NCI-H524 treated with DMSO at 0.1 percent for 48 hours (cell line): ENCODE measurements at places on chromosomes 2 and 18.

DNA sequence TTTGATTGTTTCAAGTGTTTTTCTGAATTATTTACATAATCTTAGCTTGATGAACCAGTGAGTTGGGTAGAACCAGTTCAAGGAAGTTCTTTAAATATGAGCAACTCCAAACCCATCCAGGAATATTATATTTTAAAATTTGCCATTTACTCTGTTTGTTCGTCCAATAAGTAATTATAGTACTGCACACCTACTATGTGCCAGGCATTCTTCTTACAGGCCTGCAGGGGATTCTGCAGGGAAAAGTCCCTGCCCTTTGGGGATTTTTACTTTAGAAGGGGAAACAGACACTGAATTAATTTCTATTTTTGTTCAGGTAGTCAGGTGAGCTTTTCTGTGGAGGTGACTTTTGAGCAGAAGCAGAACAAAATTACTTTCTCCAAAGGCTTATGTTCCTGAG is 146.9 kb downstream of the DOCK10 start:
- no peak for DNase-seq

DNA sequence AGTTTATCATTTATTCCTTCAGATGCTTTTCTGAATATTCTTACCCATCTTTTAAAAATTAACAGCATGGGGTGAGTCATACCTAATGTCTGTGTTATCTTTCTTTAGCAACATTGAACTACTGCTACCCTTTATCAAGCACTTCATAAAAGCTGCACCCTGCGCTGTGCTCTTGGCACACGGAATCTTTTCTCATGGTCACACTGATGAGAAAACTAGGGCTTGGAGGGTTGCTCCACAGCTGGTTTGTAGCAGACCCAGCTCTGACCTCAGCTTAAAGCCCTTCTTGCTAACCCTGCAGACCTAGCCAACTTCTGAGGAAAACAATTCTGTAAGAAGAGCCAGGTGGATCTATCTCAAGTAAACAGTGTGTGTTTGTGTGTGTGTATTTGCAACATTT is 106.3 kb downstream of the RNF144A start:
- no peak for DNase-seq

GRCh38 chr2:27126252-27126710 is 2.7 kb downstream of the ABHD1 start:
- no peak for DNase-seq

GRCh38 chr2:238696786-238697185 is 151.1 kb upstream of the TWIST2 start:
- DNase-seq: no peak

- no peak for DNase-seq
Measured at GRCh38 chr18:75730249-75730648, 302.7 kb upstream of the SMIM21 start.

- DNase-seq: no peak
Measured at GRCh38 chr18:38007026-38007425, 441.4 kb upstream of the CELF4 start.

- no peak for DNase-seq
Measured at GRCh38 chr18:63299837-63300745, 19.5 kb downstream of the BCL2 start.

DNA sequence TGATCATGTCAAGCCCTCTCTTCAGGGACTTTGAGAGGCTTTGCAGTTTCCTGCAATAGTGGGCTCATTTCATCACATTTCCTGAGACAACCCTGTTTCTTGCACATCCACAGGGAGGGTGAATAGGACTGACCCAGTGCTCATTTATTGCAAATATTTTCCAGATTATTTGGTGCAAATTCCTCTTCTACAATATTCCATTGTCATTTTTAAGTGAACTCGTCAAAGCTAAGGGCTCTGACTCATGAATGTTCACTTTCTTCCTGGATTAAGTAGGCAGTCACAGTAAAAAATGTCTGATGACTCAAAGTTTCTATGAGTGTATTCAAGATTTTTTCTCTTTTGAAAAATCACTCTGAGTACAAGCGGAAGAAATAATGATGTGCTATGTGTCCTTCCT is 225.5 kb upstream of the GALNT5 start:
- DNase-seq: no peak

DNA sequence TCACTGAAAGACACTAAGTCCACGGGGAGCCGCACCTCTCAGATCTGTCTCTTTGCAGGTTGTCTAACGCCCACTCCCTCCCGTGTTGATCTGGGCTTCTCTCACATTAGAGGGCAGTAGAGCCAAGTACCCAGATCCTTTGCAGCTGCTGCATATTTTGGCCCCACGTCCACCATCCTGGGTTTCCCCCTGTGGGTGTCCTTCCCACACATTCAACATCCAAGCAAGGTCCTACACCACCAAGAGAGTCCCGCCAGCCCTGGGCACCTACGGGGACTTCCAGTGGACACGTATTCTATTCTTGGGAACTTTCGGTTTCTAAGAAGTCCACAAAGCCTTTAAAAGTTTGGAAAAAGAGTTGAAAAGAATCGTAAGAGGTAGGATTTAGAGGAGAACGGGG is 116.6 kb downstream of the ATL2 start:
- DNase-seq: no peak

DNA sequence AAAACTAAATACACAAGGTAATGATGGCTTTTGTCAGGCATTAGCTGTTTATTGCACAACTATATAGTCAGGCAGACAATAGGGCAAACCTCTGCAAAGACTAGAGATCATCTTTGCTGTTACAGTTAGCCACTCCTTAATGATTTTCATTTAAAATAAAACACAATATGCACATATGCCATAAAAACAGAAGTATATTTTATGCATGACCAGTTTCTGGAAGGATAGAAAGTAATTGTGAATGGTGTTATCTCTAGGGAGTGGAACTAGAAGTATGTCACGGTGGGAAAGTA is 102.0 kb downstream of the CHN1 start:
- no peak for DNase-seq

DNA sequence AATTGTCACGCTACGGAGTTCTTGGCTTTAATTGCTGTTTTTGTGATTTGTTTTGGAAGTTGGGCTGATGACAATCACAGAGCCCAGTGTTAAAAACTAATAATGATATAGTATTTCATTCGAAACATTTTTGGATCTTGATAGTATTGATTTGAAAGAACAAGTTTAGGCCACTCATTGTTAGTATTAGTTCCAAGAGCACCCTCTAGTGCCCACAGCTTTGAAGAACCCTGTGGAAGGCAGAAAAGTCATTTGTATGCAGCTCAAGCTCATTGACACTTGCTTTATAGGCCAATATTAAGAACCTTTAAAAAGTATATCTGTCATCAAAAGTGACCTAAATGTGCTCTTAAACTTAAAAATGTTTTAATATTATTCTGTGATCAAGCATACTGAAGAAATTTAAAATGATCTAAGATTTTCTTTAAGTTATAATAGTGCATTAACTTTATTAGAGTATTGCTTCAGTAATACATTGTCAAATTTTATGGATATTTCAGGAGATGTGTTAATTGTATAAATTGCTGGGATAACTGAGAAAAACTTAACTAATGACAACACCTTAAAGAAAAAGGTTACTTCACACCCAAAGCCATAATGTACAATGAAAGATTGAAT is 191.0 kb downstream of the GRB14 start:
- peak; percentile 11 for DNase-seq

DNA sequence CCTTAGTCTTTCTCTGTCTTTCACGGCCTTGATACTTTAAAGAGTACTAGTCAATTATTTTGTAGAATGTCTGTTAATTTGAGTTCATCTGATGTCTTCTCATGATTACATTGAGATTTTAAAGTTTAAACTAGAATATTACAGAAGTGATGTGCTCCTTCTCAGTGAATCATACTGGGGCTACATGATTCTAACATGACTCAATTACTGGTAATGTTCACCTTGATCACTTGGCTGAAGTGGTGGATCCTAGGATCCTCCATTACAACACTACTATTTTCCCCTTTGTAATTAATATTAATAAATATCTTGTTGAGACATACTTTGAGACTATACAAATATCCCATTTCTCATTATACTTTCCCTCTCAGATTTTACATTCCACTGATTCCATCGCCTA is 148.5 kb downstream of the CAMKMT start:
- DNase-seq: no peak

- no peak for DNase-seq
Measured at GRCh38 chr2:67880291-67880761, 182.5 kb downstream of the C1D start.

DNA sequence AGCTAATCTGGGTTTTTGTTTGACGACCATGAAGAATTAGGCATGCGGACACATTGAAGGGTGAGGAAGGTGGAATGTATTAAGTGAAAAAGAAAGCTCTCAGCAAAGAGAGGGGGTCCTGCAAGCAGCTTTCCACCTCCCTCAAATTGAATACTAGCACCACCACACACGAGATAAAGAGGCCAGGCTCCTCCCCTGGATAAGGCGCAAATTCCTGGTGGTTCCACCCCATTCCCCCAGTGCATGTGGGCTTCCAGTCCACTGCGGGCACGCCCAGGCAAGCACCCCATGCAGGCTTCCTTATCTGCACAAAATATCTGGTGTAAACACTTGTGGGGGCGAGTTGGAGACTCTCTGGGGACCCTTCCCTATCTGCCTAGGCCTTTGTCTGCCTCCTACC is 857.3 kb downstream of the CPS1 start:
- no peak for DNase-seq

GRCh38 chr18:73812423-73812822 is 335.2 kb downstream of the FBXO15 start:
- DNase-seq: no peak

DNA sequence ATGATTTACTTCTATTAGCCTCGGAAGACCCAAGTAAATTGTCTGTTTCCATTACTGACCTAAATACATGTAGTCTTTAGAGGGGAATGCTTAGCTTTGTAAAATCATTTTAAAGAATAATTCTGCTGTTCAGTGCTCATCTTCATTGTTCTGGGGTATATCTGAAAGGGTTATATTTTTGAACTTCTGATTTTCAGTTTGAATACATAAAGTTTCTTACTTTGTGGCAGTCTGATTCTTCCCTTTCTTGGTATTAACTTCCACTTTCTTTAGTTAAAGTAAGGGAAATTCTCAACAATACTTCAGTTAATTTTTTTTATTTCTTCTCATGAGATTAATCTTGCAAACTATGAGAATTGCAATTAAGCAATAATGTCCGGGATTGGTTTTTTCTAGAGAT is 148.4 kb downstream of the DOCK10 start:
- DNase-seq: no peak

GRCh38 chr2:236823963-236824362 is 254.3 kb downstream of the ACKR3 start:
- no peak for DNase-seq

GRCh38 chr2:233756429-233757081 is 3.5 kb upstream of the UGT1A1 start:
- no peak for DNase-seq

DNA sequence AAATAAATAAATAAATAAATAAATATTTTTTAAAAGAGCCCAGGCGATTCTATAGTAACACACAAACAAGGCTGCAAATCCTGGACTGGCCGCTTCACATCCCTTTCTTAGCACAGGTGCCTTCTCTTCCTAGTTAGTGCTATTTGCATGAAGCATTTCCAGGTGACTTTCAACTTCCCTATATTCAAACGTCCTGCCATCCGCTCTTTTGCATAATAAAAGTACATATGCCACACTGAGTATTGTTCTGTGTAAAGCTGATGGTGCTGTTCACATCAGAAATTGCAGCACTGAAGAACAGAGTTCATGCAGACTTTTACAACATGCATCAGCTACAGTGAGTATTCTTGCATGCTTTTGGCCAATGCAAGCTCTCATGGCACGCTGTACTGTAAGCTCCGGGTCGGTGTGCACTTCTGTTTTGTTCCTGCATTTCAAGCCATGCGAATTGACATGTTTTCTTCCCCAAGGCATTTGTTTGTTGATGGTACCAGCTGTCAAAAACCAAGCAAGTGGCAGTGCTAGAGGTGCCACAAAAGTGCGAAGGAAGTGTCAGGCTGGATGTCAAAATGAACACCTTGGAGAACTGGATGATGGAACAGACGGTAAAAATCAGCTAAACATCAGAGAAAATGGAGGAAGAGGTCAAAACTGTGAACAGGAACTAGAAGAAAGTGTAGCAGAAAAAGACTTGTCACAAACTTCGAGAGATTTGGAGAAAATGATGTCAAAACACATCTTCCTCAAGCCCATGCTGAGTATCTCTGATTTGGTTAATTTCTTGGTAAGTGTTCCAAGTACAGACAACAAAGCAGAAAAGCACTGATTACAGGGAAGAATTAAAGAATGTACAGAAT is 25.5 kb upstream of the CEP68 start:
- DNase-seq: no peak
